Right atrium auricular region (tissue), 2 donors: ENCODE measurements at places on chromosomes 3 and 15. TPM values are rescaled to one million over a fixed set of nuclear protein-coding genes. Genes with fewer than 3 reads are reported as not detected.
A peak's percentile ranks its signal among the peaks of the same experiment; 100 is the strongest.

DNA sequence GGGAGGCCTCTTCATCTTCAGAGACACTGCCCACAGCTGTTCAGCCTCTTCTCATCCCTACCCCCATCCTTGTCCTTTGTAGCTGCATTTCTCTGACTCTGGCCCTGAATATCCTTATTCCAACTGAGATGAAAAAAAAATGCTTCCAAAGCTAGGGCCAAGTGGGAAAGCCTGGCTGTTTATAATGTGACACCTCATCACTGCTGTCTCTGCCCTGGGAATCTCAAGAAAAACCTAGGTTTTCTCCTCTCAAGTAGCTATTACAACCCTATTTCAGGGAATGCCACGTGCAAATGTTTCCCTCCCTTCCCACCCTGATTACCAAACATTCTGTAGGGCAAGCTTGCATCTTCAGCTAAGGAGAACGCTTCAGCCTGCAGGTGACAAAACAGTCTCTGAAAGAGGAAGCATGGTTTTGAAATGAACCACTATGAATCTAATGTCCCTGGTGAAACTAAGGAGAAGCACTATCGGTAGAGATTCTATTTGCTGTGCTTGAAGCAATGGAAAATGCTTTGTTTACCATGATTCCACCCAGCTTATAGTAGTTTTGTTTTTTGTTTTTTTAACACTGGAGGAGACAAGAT is 65.4 kb downstream of the USF3 start:
- DNase-seq, result no peak

- DNase-seq, result no peak
Measured at GRCh38 chr15:31605467-31605931, 278.9 kb downstream of the KLF13 start.

The CHRNA5 gene
- 0.59 TPM for total RNA-seq

- DNase-seq, result no peak
Measured at GRCh38 chr3:66411961-66412887, 88.6 kb downstream of the LRIG1 start.

The SERINC4 gene
- 0.71 TPM for total RNA-seq

The CELSR3 gene
- 0.11 TPM for total RNA-seq

The PFKFB4 gene
- total RNA-seq, result 0.59 TPM

The C3orf22 gene
- total RNA-seq, result not detected

GRCh38 chr15:63341898-63342297 is 39.7 kb downstream of the CA12 start:
- DNase-seq, result no peak

The CHST13 gene
- total RNA-seq, result 0.90 TPM

The WNT5A gene
- total RNA-seq, result 2.8 TPM

GRCh38 chr15:75531041-75531450 is 48.1 kb downstream of the PTPN9 start:
- DNase-seq, result peak; percentile 64

The NPAP1 gene
- total RNA-seq, result not detected

DNA sequence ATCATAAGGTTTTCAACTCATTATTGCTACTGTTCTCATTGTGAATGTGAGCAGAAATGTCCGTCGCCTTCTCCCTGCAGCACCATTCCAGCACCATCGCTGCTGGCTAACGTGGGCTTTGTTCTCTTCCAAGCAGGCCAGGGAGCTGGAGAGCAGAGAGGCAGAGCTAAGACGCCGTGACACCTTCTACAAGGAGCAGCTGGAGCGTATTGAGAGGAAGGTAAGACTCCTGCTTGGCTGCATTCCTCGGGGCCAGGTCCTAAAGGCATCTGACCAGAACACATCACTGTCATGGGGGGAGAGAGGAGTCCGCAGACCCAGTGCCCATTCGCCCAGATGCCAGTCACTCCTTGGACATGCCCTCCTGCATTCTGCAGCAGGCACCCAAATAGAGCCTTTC is 130.4 kb upstream of the PLXNA1 start:
- DNase-seq, result no peak

DNA sequence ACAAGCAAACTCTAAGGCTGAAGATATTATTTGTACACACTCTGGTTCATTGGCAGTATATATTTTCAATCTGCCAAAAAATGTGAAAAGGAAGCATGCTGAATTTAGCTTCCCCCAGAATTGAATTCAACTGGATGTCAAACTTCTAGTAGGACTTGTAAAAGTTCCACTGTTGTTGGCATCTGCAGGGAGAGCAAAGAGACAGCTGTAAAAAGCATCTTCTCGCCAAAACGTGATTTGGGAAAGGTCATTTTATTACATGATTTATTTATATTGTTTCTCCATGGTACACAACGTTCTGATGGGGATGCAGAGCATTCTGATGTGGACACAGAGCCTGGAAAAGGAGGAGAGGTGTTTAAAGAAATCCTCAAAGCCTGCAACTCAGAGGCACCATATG is 196.7 kb upstream of the ADAMTS9 start:
- DNase-seq, result no peak

DNA sequence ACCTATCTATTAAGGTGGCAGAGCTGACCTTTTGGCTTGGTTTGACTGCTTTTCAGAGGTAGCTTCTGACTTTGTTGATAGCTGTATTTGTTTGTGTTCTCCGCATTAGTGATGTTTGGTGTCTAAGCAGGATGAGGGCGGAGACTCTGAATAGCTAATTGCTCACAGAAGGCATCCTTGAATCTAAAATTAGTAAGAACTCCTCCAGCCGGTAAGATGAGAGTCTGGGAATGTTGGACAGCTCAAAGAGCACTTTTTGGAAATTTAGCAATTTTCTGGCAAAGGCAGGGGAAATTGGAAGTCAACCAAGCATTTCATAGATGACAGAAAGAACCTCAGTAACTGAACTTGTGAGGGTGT is 174.1 kb downstream of the KLHL25 start:
- no peak for DNase-seq

The ILDR1 gene
- not detected for total RNA-seq

The UBL7 gene
- 65.4 TPM for total RNA-seq

The CCDC14 gene
- total RNA-seq, result 7.9 TPM

- peak; percentile 92 for DNase-seq
Measured at GRCh38 chr3:43770426-43771103, 79.8 kb downstream of the ABHD5 start.

- DNase-seq, result no peak
Measured at GRCh38 chr3:148178503-148178902, 519.2 kb upstream of the AGTR1 start.
